ENCODE measurements at places on chromosomes 2 and 18. TPM values are rescaled to one million over a fixed set of nuclear protein-coding genes. Genes with fewer than 3 reads are reported as not detected.

GRCh38 chr2:27205206-27205605 is 6.6 kb upstream of the ATRAID start:
- peak; percentile 37 for DNase-seq

DNA sequence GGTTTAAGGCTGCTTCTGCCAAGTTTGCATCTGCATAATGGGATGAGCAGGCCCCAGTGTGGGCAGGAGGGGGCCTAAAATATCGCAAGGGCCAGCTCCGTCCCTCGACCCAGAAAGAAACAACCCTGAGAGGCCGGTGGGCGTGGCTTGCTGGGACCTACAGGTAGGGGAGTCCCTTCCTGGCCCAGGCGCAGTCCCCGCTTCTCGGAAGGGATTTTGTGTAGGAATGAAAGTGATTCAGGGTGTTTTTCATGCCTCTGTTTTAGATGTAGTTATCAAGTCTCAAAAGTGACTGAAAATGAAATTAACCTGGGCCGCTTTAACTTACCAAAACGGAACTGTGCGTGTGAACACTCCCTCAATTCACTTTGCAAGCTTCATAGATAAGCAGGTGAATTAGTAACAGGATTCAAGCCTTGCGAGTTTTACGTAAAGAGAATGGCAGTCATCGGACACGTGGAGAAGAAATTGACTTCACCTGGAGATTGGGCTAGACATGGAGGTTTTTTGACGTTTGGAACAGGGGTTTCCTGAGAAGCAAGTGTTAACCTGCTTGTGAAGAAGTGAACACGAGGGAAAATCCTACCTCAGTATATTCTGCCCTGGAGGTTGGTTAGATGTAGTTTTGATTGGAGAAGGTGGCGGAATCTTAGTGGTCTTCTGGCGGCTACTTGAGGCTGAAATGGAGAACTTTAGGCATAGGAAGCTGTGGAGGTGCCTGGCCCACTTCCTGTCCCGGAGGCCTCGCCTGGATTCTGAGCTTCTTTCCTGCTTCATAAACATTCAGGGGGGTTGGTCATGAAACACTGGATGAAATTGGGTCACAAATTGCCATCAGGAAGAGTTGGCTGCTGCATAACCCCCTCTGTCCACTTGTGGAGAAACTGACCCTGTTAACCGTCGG is 1.7 kb downstream of the NCK2 start:
- DNase-seq = no peak

Gene RNF181
- 144 TPM for total RNA-seq

DNA sequence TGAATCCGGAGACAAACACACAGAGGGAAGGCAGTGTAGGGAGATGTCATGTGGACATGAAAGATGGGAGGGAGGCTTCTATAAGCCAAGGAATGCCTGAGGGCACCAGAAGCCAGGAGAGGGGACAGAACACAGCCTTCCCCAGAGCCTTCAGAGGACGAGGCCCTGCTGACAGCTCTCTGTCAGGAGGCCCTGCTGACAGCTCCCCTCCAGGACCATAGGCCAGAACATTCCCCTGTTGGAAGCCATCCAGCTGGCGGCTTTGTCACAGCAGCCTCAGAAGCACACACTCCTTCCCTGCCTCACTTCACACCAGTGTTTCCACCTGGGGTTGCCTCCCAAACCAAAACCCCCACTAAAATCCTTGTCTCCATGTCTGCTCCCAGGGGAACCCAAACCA is 171.3 kb upstream of the ID2 start:
- no peak for DNase-seq

Gene SIX3
- not detected for total RNA-seq

DNA sequence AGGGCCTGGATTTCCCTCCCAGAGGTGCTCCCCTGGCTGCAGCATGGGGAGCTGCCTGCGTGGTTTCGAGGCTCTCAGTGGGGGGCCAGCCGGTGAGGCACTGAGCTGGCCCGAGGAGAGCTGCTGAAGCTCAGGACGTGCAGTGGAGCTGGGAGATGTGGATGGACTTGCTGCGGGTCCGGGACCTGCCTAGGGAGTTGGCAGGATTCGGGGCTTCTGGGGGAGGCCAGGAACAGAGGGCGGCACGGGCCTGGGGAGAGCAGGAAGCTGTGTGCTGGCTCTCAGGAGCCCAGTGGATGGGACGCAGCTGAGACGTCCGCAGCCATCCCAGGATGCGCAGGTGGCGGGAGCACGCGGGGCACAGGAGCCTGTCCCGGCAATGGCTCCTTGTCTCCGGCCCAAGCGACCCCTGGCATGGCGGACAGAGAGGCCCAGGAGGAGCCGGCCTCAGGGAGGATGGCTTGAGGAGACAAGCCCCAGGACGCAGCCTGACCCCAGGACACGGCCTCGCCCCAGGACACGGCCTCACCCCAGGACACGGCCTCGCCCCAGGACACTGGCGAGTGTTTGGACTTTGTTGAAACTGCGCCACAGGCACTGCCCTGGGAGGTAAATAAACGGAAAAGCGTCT is 116.1 kb downstream of the NFATC1 start:
- peak; percentile 58 for DNase-seq

DNA sequence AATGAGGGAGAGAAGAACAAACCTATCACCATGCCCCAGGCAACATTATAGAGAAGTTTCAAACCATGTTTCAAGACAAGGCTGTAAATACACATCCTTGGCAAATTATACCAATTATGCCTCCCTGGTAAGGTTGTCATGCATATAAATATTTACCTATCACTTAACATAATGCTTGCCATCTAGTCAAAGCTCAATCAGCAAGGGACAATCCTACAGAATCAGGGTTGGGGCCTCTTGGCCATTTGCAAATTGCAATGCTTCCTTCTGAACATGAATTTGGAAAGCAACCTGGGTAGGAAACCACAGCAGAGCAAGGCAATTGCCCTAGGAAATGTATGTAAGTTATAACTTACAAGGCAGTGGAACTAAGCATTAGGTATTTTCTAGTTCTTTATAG is 907.2 kb upstream of the CDH2 start:
- no peak for DNase-seq

- DNase-seq = no peak
Measured at GRCh38 chr2:20882466-20883170, 59.7 kb upstream of the LDAH start.

- DNase-seq = peak; percentile 99
Measured at GRCh38 chr2:65056215-65057053, at the start of gene CEP68. Gene CEP68 (plus strand): TSS chr2:65056416. CDS start chr2:65069445, 13,029 bp downstream.

Data from sigmoid colon (tissue), 7 donors.